ENCODE measurements at places on chromosomes 12 and 14.

DNA sequence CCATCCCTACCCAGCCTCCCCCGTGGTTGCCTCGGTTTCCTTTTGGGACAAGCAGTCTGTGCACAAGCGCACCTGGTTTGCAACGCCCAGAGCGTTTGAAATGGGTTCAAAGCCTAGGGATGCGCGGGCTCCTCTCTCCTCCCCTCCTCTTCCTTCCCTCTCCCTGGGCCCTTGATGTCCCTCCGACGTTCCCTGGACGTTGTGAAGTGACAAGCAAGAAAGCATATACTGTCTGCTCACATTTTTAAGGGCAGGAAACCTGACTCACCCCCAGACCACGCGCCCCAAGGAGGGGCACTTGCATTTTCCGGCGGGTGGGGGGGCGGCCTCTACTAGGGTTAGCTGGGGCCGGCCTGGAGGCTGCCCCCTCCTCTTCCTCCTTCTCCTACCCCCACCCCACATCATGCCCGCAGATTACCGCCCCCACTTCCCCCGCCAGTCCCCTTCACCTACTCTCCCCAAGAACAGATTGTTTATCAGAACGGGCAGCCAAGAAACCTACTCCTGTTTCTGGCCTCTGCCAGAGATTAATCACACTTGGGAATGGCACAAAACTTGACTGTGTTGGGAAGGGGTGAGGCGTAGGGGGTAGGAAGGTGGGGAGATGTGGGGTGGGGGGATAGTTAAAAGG lies 9.5 kb upstream of the IRF2BPL start:
- DNase-seq = no peak

DNA sequence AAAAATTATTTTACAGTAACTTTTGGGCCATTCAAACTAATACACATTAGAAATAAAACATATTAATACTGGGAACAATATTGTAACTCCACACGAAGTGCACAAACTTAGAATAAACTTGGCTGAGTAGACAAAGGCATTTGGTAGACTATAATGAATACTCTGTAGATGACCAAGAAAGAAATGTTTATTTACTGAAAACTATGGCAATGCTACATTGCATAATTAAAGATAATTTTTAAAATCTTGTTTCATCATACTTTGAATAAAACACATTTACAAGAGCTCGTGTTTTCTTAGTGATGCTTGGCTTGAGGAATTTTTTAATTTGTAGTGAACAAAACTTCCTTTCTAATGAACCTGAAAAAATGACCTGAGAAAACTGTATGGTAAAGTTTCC lies 21.3 kb downstream of the RERG start:
- DNase-seq = no peak

DNA sequence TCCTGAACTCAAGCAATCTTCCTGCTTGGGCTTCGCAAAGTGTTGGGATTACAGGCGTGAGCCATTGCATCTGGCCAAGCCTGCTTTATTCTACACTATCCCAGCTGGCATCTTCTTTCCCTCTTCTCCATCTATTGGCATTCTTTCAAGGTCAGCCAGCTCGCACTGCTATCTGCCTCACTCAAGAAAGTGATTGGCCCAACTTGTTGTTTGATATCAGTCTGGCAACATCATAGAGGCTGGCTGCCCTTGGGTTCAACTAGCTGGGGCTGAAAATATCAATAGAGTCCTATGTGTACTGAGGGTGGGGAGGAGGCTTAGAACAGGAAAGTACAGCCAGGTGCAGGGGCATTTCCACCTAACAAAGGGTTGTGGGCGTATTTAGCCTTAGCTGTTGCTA lies 17.1 kb downstream of the GMFB start:
- no peak for DNase-seq

DNA sequence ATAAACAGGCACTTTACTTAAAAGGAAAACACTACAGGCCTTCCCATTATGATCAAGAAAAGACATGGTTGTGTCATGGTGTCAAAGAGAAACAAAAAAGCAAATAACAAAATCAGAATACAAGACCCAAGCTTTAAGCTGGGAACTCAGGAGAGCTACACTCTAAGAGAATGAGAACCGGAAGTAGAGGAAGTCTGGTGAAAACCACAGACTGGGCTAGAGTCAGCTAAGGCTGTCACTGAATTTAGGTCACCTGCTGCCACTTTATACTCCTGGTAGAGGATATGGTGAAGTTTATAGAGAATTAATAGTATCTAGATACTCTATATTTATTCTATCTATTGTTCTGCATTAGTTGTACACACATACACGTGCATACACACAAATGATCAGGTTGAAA lies 971.7 kb downstream of the FLRT2 start:
- no peak for DNase-seq

- DNase-seq = no peak
These were observed 15.0 kb downstream of the OXA1L start for GRCh38 chr14:22781301-22781991.

GRCh38 chr14:40308240-40308639 lies 876.0 kb upstream of the FBXO33 start:
- no peak for DNase-seq

DNA sequence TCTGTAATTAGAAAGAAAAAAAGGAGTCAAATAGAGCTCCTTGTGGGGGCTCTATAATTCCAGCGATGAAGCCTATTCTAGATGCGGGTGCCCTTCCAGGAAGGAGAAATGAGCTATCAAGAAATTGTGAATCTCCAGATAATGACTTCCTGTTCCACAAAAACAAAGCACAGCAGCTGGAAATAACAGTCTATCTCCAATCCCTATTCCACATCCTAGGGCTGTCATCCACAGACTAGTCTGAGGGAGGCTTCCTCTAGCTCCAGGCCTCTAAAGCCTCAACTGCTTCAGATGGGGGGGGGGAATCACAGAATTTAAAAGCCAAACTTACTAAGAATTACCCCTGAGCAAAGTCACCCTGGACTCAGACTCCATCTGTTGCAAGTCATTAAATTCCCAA lies 77.4 kb upstream of the GTF2A1 start:
- DNase-seq = no peak

DNA sequence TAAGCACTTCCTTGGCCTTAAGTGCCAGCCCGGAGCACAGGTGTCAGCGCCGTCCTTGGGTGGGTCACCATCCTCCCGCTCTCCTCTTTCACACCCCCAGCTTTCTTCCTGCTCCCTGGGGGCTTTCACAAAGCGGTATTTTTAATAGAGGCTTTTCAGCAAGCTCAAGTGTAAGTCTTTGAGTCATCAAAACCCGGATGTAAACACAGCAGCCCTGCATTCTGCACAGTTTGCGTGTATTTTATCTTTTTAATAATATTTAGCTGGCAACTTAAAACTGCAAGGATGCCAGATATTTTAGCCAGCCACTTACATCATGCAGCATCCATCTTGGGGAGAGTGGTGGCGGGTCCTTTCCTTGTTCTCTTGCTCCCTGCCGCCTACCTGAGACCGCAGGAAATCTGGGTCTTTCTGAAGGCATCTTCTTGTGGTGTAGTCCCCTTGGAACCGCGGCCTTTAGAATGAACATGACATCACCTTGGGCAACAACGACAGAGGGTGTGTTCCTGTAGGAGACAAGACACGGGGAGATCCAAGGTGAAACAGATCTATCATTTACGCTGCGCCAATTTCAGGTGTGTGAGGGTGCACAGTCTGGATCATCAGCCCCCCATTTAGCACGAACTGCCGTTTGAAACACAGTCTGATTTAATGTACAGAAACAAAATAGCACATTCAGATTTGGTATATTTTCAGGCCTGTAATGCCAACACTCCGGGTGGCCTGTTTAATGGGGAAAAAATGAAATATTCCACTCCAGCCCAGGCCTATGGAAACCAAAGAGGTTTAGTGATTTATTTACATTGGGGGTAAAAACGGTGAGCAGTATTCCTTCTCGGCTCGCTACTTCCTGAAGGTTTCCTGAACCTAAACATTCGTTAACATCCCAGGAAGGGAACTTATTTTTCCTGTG lies 12.5 kb upstream of the IRF2BPL start:
- no peak for DNase-seq

- no peak for DNase-seq
These were observed 193.8 kb downstream of the SYT1 start for GRCh38 chr12:79058342-79058741.

GRCh38 chr12:106985479-106985878 lies 1.5 kb downstream of the MTERF2 start:
- DNase-seq = no peak

DNA sequence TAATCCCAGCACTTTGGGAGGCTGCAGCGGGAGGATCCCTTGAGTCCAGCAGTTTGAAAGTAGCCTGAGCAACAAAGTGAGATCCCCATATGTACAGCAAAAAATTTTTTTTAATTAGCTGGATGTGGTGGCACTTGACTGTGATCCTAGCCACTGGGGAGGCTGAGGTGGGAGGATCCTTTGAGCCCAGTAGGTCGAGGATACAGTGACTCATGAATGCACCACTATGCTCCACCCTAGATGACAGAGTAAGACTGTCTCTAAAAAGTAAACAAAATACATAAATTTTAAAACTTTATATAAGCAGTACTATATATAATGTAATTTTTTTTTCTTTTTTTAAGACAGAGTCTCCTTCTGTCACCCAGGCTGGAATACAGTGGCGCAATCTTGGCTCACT lies 115.4 kb downstream of the ESR2 start:
- DNase-seq = no peak

- no peak for DNase-seq
These were observed 2.6 kb upstream of the NOS1 start for GRCh38 chr12:117363953-117364486.

DNA sequence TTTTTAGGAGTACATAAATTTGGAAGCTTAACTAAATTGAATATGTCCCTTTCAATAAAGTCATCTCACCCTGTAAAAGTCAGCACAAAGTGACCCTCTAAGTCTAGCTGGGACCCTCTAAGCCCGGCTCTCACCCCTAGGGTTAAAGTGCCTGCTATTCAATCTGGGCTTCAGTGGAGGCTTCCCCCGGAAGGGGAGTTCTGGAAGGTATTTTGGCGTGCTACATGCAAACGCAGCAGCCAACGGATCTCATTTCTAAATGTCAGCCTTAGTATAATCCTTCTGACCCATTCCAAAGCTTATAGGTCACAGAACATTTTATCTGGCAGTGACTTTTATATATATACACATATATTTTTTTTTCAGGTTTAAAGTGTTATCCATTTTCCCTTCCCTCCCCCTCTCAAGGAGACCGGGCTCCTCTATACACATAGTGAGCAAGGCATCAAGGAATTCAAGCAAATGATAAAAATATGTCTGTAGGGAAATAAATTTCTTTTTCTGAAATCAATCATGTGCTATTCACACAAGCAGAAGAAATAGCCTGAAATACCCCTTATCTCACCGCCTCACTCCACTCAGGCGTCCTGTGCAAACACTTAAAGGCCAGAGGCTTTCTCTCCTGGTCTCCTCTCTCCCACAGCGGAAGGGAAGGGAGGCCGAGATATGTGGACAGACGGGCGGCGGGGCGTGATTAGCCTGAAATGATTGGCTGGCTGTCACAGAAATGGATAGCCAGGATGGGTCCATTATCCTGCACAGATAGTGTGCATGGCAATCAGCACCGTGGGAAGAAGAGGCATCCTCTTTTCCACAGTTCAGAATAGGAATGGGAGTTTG lies 301.7 kb downstream of the GALC start:
- DNase-seq = no peak

- no peak for DNase-seq
These were observed 391.3 kb upstream of the FOXG1 start for GRCh38 chr14:28375295-28375694.

- no peak for DNase-seq
These were observed 60.1 kb downstream of the LRIG3 start for GRCh38 chr12:58860056-58860787.

DNA sequence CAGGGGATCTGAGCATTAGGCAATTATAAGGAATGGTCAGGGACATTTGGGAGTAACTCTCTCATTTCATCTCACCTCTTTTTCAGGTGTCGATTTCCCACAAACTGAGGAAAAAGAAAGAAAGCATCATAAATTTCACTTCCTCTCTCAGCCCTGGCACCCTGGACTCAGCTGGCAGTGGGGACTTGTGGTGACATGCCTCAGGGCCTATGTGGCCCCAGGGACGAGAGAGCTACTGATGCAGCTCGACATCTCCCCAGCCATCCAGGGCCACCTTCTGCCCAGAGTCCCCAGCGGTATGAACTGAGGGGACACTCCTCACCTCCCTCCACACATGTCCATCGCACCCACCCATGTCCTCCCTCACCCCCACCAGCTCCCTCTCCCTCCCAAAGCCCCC lies 11.7 kb downstream of the TNFRSF1A start:
- DNase-seq = no peak

- DNase-seq = no peak
These were observed 355.5 kb downstream of the CACNA1C start for GRCh38 chr12:2408262-2408661.

GRCh38 chr12:107554941-107555340 lies 130.7 kb upstream of the PWP1 start:
- no peak for DNase-seq

GRCh38 chr14:84064316-84065125 lies 1465.4 kb upstream of the FLRT2 start:
- no peak for DNase-seq

DNA sequence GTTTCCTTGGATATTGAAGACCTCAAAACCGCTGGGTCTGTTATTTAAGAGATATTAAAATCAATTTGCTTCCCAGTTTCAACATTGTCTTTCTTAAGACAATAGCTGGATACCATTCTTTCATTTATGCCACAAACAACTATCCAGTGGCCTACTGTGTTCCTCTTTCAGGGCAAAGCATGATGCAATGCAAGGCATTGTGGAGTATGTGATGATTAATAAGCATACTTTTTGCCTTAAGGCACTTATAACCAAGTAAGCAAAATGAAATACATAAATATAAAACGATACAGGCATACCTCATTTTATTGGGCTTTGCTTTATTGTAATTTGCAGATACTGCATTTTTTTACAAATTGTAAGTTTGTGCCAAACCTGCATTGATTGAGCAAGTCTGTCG lies 45.5 kb downstream of the SCN8A start:
- no peak for DNase-seq
